Stimulated activated CD4-positive, alpha-beta T cell treated with anti-CD3 and anti-CD28 coated beads, Interleukin-2, amount 100 ng/mL, for 4 hours (primary cell): ENCODE measurements at places on chromosomes 5 and 9.

- DNase-seq: no peak
Observed at GRCh38 chr5:112419986-112420864, 1.1 kb upstream of the EPB41L4A start.

- DNase-seq: no peak
Observed at GRCh38 chr5:151855701-151856100, 69.0 kb downstream of the GLRA1 start.

DNA sequence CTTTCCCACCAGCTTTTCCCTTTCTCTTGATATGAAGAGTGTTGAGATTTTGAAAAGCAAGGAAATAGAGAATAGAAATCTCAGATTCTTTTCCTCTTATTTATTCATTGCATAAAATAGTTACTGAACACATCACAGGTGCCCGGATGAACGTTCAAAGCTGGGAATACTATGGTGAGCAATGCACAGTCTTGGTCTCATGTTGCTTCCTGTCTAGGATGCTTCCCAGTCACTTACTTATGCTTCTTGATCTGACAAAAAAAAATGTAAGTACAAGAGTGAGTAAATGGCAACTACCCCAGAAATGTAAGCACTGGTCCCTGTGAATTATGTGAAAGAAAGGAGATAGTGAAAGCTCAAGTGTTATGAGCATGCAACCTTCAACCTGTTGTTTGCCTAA lies 153.5 kb upstream of the S1PR3 start:
- no peak for DNase-seq

- DNase-seq: no peak
Observed at GRCh38 chr5:82862711-82863110, 214.5 kb downstream of the TMEM167A start.

- DNase-seq: no peak
Observed at GRCh38 chr5:149433524-149434131, 54.5 kb upstream of the IL17B start.

DNA sequence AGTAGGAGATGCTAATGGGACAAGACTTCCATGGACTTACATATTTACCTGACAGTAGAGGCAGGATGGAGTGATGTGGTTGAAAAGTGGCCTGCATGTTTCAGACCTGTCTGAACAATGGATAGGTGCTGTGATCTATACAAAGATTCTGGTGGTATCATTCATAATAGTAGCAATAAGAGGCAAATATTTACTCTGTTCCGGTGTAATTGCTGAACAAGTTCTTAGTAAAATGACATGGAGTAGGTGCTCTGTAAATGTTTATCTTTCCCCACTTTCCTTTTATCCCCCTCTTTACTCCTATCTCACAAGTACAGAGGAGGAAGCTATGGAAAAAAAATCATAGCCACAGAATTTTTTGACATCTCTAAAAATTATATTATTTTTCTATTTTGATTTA lies 159.0 kb upstream of the SLC12A2 start:
- DNase-seq: no peak

DNA sequence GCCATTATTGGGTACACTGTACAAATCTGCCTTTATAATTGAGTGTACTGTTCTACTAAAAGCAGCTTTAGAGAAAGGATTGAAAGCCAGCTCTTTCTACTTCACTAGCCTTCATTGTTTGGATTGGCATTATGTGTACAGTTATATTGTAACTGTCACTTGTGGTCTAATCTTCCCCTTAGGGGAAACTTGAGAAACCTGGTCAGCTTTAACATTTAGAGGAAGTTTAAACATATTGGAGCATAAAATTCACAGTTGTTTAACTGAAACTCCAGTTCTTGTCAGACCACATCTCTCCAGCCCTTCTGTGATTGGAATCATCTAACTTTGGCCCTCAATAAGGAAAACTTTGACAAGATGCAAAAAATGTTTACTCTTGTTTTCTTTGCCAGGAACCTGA lies 24.6 kb downstream of the PIK3R1 start:
- no peak for DNase-seq

DNA sequence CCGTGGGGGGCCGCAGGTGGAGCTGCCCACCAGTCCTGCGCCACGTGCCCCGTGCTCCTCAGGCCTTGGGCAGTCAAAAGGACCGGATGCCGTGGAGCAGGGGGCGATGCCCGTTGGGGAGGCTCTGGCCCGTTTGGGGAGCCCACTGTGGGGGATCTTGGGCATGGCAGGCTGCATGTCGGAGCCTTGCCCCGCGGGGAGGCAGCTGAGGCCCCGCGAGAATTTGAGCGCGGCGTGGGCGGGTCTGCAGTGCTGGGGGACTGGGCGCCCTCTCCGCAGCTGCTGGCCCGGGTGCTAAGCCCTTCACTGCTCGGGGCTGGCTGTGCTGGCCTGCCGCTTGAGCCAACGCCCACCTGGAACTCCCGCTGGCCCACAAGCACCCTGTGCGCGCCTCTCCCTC lies 445.6 kb upstream of the EDIL3 start:
- DNase-seq: no peak

- no peak for DNase-seq
Observed at GRCh38 chr9:20382460-20383071, 239.7 kb downstream of the MLLT3 start.

- no peak for DNase-seq
Observed at GRCh38 chr5:135242021-135242865, 156.8 kb downstream of the MACROH2A1 start.

DNA sequence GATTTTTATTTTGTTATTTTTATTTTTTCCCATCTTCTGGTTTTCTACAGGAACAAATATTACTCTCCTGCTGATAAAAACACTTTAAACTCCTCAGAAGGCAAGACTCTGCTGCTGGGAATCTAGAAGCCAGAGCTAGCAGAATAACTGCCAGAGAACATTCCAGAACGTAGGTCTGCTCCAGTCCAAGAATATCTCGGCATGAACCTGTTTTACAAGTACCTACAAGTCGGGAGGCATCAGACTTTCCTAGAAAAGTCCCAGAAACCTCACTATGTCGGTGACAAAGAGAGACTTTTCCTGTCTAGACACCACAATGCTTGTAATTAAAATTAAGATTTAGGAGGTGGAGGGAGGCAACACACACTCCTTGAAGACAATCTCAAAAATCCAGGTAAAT lies 41.4 kb downstream of the FABP6 start:
- DNase-seq: no peak

GRCh38 chr9:113375057-113376023 lies 1.4 kb downstream of the HDHD3 start:
- no peak for DNase-seq

- DNase-seq: no peak
Observed at GRCh38 chr9:72377041-72377440, 12.0 kb upstream of the ZFAND5 start.

GRCh38 chr9:136840877-136841645 lies 1.2 kb upstream of the AJM1 start:
- no peak for DNase-seq

- DNase-seq: no peak
Observed at GRCh38 chr5:3393122-3393919, 202.3 kb upstream of the IRX1 start.
